ENCODE measurements at places on chromosomes 4 and X.

GRCh38 chrX:32293962-32294700, 917.2 kb downstream of the DMD start:
- DNase-seq: no peak

GRCh38 chrX:54817220-54817820, 9.8 kb downstream of the MAGED2 start:
- no peak for DNase-seq

GRCh38 chrX:49767236-49767635, 61.9 kb upstream of the PAGE4 start:
- no peak for DNase-seq

DNA sequence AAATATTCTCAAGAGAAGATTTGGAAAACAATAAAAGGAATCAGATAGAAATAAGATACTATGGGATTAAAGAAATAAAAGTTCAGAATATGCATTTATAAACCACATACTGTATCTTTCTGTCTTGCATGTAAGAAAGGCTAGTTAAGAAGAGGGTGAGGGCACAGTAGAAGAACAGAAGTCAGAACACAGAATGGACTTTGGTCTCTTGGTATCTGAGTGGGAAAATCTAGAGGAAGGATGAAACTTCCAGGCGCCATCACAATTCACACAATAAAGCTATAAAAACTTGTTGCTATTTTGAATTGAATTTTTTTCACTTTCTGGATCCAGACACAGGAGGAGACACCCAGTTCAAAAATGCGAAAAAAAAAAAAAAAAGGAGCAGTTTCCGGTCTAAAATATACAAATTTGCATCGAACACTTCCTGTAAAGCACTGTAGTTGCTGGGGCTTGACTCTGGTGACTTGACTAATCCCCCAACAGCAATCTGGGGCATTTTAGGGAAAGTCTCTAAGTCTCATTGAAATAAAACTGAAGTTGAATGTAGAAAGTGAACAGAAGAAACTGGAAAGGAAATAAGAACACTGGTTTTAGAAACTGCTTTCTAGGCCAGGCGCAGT, 8.1 kb upstream of the NAAA start:
- DNase-seq: no peak

GRCh38 chr4:11323771-11324170, 104.9 kb downstream of the HS3ST1 start:
- no peak for DNase-seq

GRCh38 chrX:103254171-103254824, 657 bp downstream of the TCEAL8 start:
- peak; percentile 67 for DNase-seq

DNA sequence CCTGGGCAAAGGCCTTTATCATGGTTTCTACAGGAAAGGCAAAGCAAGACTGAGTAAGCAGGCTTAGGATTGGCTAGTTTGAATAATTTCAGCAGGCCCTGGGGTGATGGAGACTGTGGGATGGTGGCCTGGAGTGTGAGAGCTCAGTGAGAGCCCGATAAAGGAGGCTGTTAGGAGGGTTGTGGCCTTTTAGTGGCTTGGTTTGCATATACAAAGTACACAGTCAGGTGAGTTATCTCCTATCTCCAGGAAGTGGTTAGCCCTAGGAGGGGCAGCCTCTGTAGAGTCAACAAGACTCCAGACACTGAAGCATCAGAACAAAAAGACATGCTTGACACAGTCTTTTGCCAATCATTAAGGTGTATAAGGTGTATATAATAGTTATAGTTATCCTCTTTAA, 157.2 kb downstream of the CFAP299 start:
- DNase-seq: peak; percentile 58

DNA sequence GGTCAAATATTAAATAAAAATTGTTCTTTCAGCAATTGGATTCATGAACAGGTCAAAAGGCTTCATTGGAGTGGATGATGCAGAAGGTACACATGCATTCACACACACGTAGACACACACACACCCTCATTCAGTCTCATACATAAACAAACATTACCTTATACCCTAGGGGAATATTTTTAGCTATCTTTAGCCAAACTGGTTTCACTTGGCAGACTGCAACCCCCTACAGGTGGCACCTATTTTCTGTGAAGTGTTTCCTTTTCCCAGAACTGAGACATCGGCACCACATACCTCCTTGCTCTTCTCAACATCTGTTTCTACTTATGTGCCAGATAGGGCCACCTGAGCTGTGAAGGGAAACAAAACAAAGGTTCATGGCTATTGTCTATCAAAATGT, 18.5 kb upstream of the KDR start:
- no peak for DNase-seq

GRCh38 chr4:37816006-37816405, 10.5 kb upstream of the PGM2 start:
- no peak for DNase-seq

DNA sequence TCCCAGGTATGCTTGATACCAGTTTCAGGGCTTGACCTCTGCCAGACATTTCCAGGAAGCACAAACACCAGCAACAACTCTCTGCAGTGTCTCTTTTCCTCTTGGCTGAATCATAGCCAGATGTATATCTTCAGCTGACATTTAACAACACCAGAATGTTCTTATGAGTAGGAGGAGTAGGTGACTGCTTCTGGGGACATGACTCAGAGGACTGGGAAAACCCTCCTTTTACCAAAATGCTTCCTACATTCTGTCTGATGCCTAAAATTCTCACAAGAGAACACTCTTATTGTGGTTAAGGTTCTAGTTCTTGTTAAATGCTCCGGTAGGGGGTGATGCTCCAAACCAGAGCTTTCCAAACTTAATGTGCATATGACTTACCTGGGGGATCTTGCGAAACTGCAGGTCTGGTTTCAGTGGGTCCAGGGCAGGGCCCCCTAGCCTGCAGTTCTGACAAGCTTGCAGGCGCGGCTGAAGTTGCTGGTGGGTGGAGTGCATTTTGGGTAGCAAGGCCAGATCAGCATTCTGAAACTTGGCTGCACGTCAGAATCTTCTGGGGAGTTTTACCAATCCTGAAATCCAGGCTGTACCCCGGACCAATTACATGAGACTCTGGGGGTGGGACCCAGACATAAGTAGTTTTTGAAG, 329.3 kb upstream of the RPS6KA3 start:
- peak; percentile 62 for DNase-seq

DNA sequence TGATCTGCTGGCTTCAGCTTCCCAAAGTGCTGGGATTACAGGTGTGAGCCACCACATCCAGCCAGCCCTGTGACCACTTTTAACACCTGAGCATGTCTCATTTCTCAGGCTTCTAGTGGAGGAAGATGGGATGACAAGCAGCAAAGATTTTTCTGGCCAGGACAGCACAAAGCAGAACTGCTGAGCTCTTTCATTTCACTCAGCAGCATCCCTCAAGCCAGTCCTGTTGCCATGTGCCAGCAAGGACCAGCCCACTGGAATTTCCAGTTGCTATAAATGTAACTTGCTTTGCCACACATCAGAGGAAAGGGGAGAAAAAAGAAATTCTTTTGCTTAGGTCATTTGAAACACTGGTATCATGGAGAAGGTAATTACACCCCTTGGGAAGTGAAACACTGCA, 75.9 kb downstream of the SLC9A7 start:
- no peak for DNase-seq

GRCh38 chrX:46737462-46737861, 21.5 kb downstream of the SLC9A7 start:
- DNase-seq: no peak

DNA sequence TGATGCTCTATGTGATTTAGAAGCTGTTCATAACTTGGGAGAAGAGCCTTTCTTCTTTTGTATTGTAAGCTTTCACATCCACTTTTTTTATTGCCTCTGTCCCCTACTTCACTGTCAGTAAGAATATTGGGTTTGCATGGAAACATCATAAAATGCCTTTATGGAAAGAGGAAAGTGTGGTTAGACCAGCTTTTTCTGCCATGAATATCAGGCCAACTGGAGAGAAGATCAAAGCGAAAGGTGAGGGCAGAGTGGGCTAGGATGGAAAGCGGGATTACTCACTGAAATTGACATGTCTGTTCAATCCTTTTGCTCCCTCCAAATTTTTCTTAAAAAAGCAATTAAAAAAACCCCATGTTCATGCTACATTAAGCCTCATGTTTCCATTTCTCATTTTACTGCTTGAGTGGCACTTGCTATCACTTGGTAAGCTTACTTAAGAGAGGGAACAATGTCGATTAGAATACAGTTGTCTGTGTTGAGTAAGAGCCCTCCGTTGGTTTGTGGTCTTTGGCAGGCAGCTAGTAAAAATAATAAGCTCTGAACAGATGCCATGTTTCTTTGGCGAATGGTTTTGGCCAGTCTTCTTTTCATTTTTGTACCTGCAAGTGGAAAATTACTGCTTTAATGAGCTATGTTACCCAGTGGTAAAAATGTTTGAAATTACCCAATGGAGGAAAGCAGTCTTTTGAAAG, 35.9 kb downstream of the SUPT20HL1 start:
- no peak for DNase-seq

Measured in activated CD8-positive, alpha-beta memory T cell treated with anti-CD3 and anti-CD28 coated beads for 24 hours (primary cell).